AG10803 (cell line): ENCODE measurements at places on chromosomes 16 and 17.
A peak's percentile ranks its signal among the peaks of the same experiment; 100 is the strongest.

- DNase-seq = no peak
These were observed 104.4 kb downstream of the SSH2 start for GRCh38 chr17:29825604-29826003.

GRCh38 chr17:20920815-20921199, 122.0 kb downstream of the USP22 start:
- peak; percentile 62 for DNase-seq

DNA sequence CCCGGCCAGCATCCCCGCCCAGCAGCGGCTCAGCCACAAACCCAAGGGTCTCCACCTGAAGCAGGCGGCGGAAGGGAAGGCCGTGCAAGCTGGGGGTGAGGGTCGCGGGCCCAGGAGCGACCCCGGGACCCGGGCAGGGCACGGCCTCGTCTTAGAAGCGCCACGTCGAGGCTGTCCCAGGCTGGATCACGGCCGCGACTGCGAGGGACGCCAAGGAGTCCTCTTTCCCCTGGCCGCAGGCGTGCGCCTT, 538 bp upstream of the CCNF start:
- no peak for DNase-seq

DNA sequence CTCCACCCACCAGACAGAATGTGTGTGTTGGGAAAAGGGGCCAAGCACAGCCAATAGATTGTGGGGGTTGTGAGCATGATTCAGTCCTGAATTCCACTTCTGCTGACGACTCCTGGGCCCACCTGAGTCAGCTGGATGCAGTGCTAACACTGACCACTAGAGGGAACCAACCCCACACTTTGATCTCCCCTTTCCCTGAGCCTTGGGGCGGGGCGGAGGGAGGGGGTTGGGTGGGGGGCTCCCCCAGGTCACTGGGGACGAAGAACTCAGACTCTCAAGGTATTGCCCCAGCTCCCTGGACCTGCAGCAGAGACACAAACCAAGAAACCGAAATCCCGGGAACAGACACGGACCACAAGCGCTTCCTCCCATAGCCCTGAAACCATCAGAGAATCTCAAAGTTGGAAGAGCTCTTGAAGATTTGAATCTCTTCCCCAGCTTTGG, 621 bp upstream of the CSHL1 start:
- DNase-seq = peak; percentile 8

GRCh38 chr16:2894231-2894630, 11.2 kb downstream of the FLYWCH2 start:
- DNase-seq = no peak

- DNase-seq = no peak
These were observed 391.4 kb upstream of the MAF start for GRCh38 chr16:79991969-79992368.

DNA sequence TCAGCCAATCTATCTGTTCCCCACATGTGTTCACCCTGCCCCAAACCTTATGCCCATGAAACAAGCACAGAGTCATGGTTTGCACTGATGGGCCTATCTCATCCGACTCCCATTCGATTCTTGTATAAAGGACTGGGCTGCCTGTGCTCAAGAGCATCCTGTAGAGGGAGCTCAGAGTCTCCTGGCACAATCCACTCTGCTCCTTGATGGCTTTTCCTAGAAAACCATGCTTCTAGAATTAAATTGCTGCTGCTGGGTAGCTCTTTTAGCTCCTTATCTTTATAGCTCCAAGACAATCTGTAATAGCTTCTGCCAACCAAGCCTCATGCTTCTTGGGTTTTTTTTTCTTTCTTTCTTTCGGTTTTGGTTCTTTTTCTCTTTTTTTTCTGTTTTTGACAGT, 9.7 kb downstream of the ZNF19 start:
- DNase-seq = no peak

DNA sequence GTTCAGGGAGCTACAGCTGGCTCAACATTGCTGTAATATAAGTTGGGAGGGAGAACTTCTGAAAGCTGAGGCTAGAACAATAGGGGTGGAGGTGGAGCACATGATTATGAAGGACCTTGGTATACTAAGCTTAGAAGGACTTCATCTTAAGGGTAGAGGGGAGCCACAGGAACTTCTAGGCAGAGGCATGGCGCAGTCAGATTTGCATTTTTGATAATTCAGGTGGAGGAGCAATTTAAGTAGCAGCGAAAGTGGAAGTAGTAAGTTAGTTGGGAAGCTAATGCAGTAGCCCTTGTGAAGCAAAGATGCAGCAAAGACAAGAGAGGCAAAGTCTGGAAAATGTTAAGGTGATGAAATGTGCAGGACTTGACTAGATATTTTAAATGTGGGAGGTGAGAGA, 144.1 kb downstream of the SPECC1 start:
- DNase-seq = no peak

- no peak for DNase-seq
These were observed 259.9 kb upstream of the RPL38 start for GRCh38 chr17:73943416-73944110.

DNA sequence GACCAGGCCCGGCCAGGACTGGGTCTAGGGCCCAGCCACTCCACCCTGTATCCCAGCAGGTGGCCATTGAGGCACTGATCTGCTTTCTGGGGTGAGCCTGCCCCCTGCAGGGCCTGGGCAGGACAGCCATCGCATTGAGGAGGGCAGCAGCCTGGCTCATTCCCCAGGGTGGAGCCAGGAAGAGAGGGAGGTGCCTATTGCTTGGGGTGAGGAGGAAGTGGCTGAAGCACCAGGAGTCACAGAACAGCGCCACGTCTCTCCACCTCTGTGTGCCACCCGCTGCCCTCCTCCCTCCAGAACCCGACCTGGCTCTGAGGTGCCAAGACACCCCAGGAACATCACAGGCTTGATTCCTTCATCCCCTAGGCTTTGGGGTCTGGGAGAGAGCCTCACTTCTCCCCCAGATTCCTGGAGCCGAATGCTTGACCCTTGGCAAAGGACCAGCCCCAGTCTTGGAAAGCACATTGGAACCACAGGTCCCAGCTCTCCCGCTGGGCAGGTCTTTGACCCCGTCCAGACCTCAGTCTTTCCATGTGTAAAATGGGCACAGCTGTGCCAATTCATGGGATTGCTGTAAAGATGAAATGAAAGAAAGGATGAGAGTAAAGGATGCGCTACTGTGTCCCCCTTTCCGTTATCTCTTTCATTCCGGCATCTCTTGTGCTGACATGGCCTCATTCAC, 7.2 kb upstream of the KRT36 start:
- peak; percentile 86 for DNase-seq

DNA sequence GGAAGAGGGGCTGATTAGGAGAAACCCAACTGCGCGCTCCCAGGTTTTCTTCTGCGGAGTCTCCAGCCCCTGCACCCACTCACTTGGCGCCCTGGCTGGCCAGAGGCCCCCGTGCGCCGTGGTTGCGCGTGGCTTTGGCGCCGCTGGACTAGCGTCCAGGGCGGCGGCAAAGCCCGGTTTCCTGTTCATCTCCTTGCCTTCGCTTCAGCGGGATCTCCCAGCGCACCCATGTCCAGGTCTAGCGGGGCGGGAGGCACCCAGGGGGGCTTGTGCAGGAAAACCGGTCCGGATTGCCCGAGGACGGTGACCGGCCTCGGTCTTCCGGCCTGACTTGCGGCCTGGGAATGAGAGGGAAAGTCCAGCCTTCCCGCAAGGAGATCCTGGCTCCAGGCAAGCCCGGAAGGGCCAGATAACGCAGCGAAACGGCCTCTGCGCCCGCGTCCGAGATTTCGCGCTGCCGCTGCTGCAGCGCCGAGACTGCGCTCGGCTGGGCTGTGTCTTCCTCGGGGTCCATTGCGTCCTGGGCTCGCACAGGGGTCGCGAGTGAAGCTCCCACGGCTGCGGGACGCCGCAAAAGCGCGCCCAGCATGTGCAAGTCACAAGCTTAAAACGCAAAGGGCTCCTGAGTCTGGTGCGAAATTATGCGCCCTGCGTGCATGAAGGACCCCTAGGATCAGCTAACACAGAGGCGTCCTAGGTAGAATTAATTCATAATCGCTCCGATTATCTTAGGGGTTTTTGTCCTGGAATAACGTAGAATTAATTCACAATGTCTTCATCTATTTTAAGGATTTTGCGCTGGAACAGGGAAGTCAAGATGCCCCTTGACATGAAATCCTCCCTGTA, 5.7 kb downstream of the FOXF1 start:
- DNase-seq = peak; percentile 24

DNA sequence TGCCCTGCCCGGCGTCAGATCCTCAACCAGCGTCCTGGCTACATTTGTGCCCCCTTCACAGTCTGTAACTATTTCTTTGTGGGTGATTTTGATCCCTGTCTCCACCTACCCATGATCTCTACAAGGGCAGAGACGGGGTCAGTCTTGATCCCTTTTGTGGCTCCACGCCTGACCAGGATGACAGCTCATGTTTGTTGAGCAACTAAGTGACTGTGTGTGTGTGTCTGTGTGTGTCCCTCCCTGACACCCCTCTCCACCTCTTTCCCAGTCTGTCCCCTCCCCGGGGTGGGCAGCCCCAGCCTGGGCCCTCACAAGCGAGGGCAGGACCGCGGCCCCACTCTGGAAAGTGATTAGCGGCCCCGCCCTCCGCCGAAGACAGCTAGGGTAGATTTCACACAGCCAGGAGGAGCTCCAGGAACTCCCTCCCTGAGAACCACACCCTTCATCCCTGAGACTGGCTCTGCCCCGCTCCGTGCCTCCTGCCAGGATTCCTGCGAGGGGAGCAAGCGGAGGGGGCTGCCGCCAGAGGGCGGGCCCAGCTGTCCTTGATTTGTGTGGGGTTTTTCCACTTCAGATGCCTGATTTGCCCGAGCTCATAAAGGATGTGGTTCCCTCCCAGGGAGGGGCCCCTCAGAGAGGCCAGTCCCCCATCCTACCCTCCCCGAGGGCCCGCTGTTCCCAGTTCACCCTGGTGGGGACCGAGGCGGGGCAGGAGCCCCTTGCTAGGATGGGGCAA, 5.3 kb upstream of the HS3ST6 start:
- DNase-seq = peak; percentile 38

DNA sequence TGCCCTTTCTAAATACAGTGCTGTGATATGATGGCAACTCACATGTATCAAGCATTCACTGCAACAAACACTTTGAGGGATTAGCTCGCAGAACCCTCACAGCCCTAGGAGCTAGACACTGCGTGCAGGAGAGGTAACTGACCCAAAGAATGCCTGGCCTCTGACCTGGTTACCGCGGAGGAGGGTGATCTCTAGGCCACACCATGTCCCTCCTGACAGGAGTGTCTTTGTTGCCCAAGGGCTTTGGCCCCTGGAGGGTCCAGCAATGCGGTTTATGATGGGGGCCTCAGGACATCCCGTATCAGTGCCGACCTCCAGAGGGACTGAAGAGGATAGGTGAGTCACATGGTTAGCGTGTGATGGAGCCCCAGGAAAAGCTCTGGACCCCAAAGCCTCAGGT, 130.6 kb downstream of the MGAT5B start:
- no peak for DNase-seq

- DNase-seq = no peak
These were observed 172.9 kb downstream of the PMP22 start for GRCh38 chr17:15092261-15092660.

- peak; percentile 56 for DNase-seq
These were observed 248.8 kb upstream of the ELAC2 start for GRCh38 chr17:13266606-13267005.

GRCh38 chr17:44007346-44008204, 3.2 kb downstream of the NAGS start:
- no peak for DNase-seq
